ENCODE measurements at places on chromosomes 5 and 9.

DNA sequence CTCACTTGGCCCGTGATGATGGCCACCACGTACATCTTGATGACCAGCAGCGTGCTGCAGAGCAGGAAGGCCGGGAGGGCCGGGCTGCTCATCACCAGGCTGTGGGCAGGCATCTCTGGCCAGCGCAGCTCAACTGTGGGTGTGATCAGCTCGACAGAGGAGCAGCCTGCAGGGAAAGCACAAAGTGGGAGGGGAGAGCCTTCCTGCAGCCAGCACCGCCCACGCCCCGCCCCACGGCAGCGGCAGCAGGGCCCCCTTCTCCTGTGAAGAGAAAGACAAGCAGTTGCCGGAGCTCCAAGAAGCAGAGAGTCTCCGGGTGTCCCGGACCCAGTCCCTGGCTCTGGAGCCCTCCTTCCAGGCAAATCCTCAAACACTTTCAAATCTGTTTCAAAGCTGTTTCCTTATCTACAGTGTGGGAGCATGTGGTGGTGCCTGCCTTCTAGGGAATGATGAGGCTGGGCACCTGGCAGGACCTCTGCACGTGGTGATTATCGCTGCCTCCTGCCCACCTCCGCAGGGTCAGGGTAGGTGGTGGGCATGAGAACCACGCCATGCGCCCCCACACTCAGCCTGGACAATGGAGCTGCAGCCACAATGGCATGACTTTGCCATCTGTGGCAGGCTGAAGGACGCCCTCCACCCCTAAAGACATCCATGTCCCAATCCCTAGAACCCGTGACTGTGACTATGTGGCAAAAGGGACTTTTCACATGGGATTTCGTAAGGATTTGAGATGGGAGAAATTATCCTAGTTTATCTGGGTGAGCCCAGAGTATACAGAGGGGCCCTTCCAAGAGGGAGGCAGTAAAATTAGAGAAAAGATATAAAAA lies at the start of gene PTGES:
PTGES (minus strand) TSS at position 143 of the 830 bp plus-strand sequence; CDS start at position 113, 30 bp downstream.
- DNase-seq = peak; percentile 71

DNA sequence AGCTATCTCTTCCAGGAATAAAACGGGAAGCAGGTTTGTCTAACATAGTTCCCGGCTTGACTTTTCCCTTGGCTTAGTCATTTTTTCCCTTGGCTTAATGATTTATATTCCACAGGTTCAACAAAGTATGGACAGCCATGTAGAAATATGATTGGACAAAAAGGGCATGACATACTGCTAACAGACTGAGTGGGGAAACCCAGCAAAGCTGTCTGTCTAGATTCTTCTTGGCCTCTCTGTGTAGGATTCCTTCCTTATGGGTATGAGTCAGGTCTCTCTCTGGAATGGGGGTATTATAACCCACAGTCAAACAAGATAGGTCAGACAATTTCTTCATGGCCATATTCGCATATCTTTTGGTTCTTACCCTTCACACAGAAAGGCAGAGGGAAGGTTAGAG lies 5.7 kb upstream of the MTAP start:
- no peak for DNase-seq

DNA sequence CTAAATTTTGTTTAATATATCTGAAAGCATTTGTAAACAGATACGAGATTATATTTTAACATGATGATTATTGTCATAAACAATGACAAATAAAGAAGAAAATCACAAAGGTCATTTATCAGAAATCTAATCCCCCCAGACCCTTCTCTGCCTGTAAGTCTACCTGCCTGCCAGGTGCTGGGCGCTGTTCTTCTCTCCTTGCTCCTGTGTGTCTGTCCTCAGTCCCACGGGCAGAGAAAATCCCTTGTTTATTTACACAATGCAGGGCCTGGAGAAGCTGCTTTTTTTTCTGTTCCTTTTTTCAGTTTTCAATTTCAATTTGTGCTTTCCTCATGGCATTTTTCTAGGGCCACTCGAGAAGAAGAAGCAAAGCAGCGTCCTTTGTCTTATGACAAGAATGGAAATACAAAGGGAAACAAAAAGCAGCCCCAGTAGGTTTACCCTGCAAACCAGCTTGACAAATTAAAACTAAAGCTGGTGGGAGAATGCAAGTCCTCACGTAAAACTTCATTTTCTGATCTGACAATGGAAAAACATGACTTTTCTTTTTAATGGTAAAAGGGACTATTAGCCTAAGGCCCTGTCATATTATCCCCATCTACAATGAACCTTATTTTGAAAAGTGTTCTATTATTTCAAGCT lies 282.4 kb upstream of the KLF9 start:
- no peak for DNase-seq

GRCh38 chr9:98886691-98887229 lies 56.9 kb upstream of the COL15A1 start:
- no peak for DNase-seq

DNA sequence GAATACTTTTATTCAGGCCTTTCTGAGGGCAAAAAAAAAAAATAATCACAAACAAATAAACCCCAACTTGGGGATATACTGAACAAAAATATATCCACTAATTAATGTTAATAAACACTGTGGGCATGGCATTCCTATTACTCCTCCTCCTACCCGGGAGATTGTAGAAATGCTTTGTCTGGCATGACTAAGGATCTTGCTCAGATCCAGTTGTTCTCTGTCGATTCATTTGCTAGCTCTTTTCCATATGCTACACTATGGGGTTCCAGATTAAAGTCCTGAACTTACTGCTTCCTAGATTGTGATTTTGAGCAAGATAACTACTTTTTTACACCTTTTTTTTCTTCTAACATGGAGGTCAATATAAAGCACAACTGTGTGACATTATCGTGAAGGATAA lies 102.2 kb upstream of the PRR16 start:
- no peak for DNase-seq

GRCh38 chr9:68728731-68729130 lies 23.7 kb downstream of the PIP5K1B start:
- DNase-seq = no peak

GRCh38 chr5:82730913-82731312 lies 346.3 kb downstream of the TMEM167A start:
- no peak for DNase-seq

DNA sequence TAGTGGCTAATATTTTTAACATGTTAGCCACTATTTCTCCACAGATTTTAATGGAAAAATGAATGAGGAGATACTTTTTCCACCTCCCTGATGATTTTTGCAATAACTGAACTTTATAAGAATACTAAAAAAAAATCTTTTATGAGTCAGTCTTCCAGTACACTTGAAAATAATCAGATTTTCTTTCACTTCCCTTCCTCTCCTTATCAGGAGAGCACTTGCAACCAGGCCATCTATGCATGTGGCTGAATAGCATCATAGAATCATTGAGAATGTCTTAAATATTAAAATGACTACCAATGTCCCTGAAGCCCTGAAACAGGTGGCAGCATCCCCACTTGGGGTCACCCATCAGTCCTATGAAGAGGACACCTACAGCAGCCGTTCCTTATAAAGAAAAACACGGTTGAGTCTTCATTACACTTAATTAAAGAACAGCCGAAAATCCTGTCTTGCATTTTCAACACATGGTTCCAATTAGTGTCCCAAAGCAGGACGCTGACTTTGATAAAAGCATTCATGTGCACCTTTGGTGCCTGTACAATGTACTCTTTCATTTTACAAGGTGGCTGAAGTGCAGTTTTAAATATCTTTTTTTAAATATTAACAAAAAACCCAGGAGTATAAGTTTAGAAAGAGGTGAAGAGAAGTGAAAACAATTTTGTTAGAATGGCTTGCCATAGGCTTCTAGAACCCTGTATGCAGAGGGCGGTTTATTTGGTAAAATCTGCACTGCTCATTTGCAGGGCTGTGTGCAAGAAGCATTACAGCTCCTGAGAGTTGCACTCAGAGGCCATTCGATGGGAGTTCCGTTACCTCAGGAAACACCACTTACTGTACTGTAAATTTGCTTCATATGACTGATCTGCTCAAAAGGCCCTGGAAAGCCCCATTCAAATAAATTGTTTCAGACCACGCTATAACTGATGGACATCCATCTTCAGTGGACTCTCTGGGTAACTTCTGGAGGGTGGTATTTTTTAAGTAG lies 106.9 kb upstream of the VCAN start:
- DNase-seq = no peak

DNA sequence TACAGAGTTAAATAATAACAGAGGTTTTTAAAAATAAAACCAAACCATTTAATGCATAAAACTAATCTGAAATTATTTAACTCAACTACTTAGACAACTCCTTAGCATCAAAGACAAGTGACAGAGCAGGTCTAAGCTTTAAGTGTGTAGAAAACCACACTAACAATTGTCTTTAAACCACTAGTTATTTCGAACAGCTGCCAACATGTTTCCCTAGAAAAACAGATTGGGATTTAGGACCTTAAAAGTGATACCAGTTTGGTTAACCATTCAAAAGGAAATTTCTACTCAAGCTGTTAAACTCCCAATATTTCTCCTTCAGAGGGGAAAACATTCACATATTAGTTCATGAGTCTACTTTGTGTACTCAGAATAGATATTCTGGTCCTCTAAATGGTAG lies 208.7 kb downstream of the BNC2 start:
- no peak for DNase-seq

DNA sequence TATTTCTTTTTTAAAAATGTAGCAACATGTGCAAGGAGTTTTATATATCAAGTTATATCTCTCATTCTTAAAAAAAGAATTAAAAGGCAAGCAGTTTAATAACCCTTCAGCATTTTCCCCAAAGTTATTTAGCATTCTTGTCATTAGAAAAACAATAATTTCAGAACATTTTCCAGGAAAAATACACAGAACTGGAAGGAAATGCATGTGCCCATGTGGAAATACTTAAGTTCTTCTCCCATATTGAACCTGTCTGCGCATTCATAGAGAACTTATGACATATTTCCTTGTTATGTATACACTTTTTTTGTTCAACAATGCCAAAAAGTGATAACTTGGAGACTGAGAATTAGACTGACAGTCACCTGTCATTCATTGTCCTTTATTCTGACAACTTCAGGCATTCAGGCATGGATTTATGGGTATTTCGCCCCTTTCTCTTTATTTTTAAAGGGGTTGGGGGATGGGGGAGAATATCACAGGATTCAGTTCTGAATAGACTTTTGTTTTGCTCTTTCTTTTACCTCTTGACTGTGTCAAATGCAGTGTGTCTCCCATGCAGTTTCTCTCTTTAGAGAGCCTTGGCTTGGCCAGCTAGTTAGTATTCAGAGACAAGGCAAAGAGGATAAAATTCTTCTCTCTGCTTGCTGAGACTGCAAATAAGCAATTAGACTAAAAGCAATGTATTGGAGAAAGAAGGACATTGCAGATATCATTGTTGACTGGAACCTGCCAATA lies 701.0 kb downstream of the NR2F1-AS1 start:
- DNase-seq = no peak

DNA sequence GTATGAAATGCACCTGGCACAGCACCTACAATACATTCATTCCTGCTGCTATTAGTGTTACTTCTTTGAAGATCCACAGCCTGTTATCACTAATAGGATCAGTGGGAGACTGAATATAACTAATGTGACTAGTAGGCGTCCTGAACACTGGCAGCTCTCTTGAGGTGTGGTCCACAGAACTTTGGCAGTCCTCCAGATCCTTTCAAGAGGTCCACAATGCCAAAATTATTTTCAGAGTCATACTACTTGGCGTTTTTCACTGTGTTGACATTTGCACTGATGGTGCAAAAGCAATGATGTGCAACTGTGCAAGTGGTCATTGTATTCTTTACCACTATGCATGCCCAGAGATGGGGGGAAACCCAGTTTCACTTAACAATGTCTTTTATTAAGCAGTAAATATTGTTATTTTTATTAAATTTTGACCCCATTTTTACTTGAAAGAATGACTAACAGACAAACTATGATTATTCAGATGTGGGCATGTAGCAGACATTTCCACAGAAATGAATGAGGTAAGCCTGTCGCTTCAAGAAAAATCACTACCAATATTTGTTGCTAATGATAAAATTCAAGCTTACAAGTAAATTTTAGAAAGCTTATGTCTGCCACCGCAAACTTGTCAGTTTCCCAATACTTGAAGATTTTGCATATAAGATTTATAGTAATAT lies 48.9 kb downstream of the ADRB2 start:
- DNase-seq = no peak

GRCh38 chr5:1030801-1031271 lies 22.2 kb downstream of the NKD2 start:
- DNase-seq = no peak

- no peak for DNase-seq
These were observed 224.4 kb downstream of the EBF1 start for GRCh38 chr5:158875272-158875679.

DNA sequence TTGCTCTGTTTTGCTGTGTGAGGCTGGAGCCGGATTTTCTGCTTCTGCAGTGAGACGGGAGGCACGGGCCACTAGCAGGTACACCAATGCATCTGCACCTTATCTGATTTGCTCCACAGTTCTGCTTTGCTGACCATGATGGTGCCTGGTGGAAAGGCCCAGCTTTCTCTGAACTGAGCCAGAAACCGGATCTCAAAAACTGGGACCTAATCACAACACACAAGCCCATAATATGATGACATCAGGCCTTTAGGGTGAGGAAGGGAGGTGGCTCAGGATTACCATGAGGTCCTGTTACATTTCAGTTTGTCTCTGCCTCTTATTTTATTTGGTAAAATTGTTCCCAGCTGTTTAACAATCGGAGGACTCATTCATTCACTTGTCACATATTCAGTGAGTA lies 49.8 kb downstream of the FGF1 start:
- no peak for DNase-seq

DNA sequence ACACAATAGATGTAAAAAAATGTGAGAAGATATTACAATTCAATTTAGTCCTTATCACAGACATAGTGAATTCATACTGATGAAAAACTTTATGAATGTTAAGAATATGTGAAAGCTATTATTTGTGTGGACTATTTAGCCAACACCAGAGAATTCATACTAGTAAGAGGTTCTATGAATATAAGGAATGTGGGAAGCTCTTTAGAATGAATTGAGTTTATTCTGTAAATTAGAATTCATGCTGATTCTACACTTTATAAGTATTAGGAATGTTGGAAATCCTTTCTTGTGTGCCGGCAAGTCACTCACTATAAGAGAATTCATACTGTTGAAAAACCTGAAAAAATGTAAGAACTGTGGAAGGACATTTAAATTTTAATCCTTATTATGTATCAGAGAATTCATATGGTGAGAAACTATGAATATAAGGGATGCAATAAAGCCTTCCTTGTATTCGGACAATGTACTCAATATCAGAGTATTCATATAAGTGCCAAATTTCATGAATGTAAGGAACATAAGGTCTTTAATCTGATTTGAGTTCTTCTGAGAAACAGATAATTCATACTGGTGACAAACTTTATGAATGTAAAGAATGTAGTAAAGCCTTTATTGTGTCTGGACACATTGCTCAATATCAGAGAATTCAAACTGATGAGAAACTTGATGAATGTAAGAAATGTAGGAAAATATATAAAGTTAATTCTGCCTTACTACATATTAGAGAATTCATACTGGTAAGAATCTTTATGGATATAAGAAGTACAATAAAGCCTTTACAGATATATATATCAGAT lies 21.6 kb upstream of the PCDHA1 start:
- DNase-seq = no peak
